ENCODE measurements at places on chromosomes 3 and 15.

GRCh38 chr3:183502237-183503181 is 53.0 kb downstream of the KLHL6 start:
- no peak for DNase-seq

- DNase-seq = no peak
These were observed 82.3 kb upstream of the MLF1 start for GRCh38 chr3:158488670-158489069.

DNA sequence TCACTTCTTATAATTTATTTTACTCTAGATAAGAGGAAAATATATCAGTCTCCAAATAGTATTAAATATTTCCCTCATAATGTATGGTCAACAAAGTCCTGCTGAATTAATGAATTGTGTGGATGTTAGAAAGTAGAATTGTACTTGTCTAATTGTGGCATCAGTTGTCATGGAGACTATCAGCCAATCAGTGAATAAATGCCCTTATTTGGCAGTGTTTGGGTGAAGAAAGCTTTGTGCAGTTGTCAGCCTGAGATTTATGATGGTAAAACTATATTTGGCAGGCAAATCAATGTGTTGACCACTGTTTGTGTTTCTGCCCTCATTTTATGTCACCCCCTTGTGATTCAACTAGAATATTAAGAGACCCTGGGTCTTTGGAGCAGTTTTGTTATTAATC is 293.6 kb upstream of the MDFIC2 start:
- DNase-seq = no peak

GRCh38 chr3:121153851-121154250 is 245.8 kb downstream of the STXBP5L start:
- no peak for DNase-seq

DNA sequence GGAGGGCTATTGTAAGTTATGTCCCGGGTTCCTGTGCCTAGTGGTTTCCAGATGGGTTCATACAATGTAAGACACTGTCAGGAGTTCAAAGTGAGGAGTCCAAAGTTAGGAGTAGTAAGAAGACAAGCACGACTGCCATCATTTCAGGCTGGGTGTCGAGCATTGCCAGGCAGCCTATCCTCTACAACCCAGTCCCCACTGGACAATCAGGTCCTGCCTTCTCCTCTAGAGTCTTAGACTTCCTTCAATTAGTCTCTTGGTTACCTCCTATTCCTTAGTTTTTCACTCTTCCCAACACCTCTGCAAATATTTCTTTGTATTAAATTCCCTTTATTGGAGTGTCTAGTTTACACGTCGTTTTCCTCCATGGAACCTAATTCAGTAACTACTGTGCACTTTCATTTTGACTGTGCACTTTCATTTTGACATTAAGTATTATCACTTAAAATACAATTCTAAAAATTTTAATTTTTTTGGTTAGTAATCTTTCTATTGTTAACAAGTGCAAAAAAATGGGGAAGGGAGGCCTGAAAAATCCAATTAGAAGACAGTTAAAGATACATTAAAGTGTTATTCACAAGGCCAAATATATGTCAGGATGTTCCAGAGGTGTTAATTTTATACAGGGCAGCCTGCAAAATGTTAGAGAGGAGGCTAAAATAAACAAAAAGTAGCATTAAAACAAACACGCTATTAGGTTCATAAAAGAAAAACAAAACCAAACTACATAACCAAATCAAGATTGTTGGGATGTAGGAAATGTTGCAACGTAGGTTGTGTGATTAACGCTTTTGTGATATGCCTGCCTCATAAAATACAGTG is 155.3 kb downstream of the TBL1XR1 start:
- no peak for DNase-seq

DNA sequence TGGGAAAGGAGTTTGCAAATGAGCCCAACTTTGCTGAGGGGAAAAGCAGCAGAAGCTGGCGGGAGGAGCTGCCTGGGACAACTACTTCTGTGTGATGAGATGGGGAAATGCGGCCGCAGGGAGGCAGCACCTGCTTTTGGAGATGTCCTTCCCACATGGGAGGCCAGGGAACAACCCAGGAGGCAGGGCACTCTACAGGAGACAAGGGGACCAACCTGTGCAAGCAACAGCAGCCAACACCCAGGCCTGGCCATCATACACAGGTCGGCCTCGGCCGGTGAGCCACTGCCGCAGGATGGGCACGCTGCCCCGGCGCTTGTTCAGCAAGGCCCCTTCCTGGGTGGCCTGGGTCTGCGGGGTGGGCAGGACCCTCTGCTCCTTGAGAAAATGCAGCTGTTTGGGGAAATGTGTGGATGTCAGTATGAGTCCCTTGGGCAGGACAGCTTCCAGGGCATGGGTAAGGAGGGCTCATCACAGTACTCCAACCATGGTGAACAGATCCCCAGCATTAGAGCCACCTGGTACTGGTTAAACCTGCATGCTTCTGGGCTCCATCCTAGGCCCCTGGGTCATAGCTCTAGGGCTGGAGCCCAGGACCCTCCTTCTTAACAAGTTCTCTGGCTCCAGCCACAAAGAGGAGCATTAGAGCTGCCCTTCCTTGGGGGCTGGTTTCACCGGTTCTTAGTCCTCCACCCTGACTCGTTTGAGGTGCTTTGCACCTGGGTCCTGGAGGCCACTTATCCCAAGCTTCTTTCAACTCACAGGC is 11.6 kb downstream of the EPB42 start:
- no peak for DNase-seq

GRCh38 chr15:70281811-70282307 is 184.1 kb upstream of the TLE3 start:
- DNase-seq = no peak

- DNase-seq = peak; percentile 35
These were observed 2.2 kb downstream of the MAPK6 start for GRCh38 chr15:52021128-52021671.

DNA sequence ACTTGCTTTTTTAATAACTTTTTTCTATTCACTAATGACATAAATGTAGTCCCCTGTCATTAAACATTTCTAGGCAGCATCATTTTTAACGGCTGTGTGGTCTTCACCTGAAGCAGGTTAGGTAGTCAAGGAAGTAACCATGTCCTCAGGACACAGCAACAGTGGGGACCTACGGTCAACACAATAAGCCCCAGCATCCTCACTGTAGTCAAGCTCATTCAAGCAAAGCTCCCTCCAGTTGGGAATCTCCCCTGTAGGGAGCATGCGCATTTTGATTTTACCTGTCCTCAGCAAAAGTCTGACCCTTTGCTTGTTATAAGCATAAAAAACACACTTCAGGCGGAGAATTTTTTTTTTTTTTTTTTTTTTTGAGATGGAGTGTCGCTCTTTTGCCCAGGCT is 151.4 kb downstream of the SHQ1 start:
- no peak for DNase-seq

Measured in stimulated activated CD8-positive, alpha-beta memory T cell treated with anti-CD3 and anti-CD28 coated beads, Interleukin-4, amount 100 ng/mL, for 1 hour (primary cell).